ENCODE measurements at places on chromosomes 2 and 18.

- DNase-seq: no peak
Observed at GRCh38 chr2:133568172-133568571, at the start of gene NCKAP5. NCKAP5 (minus strand) TSS chr2:133568463; CDS start chr2:133517526, 50,937 bp downstream.

DNA sequence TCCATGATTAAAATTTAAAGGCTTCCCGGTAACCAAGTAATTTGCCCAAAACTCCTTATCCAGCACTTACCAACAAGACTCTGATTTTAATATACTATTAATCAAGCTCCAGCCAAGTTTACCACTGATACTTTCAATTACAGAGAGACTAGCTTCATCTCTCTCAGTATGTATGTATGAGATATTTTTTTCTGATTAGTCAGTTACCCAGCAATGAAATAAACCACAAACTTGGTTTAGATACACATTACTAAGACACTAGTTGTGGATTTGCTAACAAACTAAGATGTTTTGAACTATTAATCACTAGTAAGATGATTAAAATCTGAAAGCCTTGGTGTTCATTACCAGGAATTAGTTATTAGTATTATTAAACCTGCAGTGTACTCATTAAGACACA, 1272.2 kb upstream of the ACVR2A start:
- DNase-seq: no peak

DNA sequence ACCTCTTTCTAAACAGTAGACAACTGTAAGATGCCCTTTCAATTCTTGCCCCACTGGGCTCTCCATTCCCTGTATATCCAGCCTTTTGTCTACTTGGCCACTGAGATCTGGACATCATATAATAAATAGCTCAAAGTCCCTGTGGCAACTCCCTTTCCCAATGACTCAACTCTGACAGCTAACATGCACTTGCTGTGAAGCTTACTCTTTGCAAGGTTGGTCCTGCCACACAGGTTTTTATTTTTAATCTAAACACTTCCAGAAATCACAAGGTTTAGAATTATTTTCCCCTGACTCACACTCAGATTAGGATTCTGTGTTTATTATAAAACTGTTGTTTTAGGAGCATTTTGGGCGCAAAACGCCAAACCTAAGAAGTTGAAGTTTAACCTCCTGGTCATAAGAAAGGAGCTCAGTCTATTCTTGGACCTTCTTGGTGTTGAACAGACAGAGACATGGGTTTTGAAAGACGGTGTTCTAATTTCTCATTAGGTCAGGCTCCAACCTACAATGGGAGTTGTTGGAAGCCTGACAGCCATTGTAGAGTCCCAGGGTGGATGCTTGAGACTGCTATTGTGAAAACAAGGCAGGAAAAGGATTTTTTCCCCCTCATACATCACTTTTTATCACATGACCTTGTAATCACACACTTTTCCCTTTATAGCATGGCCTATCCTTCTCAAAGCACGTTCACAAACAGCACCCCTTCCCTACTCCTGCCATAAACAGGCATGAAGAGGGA, 124.7 kb upstream of the SERPINE2 start:
- DNase-seq: no peak

- DNase-seq: no peak
Observed at GRCh38 chr2:19611491-19612332, 253.3 kb upstream of the OSR1 start.

DNA sequence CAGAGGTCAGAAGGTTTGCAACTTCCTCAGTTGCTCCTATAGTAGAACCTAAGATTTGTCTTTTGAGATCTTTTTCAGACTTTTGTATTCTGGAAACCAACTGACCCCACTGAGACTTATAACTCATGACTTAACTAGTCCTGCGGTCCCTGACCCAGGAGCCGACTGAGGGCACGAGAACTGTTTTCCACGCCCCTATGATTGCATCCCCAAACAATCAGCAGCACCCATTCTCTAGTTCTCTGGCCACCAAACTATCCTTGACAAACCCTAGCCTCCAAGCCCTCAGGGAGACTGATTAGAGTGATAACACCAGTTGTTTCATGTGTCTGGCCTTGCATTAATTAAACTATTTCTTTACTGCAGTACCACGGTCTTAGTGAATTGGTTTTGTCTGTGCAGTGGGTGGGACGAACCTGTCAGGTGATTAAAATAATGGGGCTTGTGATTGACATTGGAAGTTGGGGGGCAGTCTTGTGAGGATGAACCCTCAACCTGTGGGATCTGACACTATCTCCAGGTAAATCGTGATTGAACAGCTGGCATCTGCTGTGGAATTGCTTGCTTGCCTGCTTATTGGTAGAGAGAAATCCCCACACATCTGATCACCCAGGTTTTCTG, 95.7 kb downstream of the B3GNT2 start:
- no peak for DNase-seq

DNA sequence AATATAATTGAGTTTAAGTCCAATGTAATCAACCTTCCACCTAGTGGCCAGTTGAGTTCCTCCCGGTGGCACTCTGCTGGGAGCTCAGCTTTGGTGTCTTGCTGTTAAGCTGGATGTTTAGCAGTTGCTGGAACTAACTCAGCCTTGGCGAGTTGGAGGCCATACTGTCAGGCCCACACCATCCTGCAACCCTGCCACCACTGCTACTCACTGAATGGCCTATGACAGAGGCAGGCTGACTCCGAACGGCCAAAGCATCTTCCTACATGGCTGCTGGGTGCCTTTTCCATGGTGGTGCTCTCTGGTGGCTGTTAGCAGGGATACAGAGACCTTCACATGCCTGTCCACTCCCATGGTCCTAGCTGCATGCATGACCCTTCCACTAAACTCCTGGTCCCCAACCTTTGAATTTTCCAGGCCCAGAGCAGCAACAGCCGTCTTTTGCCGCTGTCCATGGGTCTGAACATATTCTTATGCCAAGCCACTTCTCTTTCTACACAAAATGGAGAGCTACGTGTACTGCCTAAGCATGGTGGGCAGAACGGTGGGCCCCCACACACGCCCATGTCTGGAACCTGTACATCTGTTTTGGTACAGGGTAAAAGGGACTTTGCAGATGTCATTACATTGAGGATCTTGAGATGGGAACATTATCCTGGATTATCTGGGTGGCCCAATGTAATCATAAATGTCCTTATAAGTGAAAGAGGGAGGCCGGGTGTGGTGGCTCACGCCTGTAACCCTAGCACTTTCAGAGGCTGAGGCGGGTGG, 15.0 kb upstream of the TRAF3IP1 start:
- no peak for DNase-seq

DNA sequence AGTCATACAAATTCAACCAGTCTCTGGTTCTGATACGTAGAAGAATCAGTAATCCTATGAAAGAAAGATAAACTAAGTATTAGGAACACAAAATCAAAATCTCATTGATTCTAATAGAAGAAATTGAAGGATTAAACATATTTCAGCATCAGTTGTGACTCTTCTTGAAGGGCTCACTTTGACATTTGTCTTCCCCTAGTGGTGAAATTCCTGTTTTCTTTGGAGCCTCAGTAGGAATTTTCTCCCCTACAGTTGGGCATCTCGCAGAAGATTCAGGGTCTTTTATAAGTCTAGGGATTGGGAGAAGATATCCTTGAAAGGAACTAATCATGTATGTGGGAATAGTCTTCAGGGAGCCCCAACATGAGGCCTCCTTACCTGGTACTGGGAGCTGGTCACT, 2.8 kb upstream of the CRYGB start:
- no peak for DNase-seq

DNA sequence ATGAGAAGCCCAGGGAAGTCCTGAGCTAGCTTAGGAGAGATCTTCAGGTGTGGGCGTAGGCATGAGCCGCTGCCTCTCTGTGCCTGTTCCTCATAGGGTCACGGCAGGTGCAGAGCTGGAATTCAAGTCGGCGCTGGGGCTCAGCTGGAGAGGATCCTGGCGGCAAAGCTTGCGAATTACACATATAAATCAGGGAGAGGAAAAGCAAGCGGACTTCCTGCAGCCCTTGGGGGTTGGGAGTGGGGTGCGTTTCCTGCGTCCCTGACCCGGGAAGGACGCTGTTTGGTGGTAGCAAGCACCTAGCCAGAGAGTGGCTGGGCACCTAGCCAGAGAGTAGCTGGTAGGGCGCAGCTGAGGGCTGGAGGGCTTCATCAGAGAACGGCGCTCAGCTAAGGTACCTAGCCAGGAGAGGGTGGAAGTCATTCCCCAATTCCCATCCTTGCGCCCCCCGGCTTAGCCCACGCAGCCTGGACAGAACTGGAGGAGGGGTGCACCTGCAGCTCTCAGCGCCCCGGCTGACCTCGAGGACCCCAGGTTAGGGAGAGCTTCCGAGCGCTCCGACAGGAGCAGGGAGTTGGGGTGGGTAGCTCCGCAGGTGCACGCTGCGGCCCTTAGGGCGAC, 459 bp upstream of the EFR3B start:
- peak; percentile 38 for DNase-seq

- DNase-seq: no peak
Observed at GRCh38 chr2:161122772-161123530, 37.3 kb upstream of the TANK start.

DNA sequence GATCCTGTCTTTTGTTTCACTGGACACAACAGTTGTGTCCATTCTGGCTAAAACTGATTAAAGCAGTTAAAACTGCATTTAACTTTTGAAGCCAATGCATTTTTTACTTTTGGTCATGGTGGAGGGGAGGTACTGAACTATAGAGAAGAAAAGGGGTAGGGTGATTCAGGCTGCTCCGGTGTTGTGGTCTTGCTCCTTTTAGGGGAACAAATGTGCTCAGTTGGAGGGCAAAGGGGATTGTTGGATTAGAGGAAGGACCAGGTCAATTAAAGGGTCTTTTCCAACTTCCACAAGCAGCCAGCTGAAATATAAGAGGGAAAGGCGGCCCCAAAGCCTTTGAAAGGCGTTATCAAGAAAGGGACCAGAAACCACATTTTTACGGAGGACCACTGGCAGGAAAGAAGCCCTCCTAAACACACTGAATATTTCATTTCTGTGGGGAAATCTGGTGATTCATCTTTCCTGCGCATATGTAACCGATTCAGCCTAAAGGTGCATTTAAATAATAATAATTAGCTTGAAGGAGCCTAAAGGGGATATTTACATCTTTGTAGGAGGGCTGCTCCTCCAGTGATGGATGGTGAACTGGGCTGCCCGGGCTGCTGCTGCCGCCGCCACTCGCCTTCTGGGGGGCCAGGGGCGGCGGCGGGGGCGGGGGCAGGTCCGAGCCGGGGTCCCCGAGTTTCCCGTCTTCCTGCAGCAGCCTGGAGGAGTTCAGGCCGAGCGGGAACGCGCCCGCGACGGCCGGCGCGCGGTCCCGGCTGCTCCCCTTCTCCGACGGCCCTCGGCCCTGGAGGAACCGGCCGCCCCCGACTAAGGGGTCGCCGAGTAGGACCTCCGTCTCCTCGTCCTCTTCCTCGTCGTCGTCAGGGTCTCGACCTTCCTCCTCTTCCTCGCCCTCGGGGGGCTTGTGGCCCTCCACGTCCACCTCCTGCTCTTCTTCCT, 5.2 kb downstream of the SKOR2 start:
- no peak for DNase-seq

- DNase-seq: no peak
Observed at GRCh38 chr2:46528880-46529279, 49.5 kb downstream of the TMEM247 start.

DNA sequence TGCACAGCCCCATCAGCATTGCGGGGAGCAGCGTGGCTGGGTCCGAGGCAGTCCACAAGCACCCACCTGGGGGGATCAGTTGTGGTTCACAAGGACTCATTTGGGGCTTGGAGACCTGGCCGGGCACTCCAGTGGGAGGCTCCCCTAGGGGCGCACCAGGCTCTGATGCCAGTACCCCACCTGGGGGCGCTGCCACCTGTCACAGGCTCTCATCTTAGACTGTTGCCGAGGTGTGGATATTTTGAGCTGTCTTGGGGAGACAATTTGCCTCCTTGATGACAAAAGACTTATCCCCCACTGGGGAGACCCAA, 3.0 kb downstream of the ADRA2B start:
- DNase-seq: no peak

DNA sequence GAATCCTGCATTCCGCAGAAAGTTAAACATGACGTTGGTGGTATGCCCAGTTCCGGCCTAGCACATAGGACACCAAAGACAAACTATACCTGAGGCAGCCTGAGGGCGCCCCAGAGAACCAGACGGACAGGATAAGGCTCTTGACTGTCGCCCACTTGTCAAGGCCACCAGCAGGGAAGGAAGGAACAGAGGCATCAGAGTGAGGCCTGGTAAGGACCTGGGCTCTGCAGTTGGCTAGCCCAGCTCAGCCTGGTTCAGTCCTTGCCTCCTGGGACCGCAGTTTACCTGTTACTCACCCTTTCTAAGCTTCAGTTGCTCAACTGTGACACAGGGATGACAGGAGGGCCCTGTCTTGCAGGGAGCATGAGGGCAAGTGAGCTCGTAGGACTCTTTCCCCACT, 82.1 kb downstream of the ACTR2 start:
- DNase-seq: no peak

DNA sequence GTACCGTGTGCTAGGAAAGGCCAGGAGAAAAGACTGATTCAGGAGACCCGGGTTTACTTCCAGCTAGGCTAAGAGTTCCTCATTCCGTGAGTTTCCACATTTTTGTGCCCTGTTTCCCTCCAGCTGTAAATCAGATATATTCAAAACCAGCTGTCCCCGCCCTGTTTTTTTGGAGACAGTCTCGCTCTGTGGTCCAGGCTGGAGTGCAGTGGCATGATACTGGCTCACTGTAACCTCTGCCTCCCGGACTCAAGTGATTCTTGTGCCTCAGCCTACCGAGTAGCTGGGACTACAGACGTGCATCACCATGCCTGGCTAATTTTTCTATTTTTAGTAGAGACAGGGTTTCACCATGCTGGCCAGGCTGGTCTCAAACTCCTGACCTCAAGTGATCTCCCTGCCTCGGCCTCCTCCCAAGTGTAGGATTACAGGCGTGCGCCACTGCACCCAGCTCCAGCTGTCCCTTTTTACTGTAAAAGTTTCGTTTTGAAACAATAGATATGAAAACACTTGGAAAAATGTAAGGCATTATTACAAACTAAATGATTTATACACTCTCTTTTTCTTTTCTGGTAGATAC, 112.8 kb upstream of the SEC11C start:
- no peak for DNase-seq

DNA sequence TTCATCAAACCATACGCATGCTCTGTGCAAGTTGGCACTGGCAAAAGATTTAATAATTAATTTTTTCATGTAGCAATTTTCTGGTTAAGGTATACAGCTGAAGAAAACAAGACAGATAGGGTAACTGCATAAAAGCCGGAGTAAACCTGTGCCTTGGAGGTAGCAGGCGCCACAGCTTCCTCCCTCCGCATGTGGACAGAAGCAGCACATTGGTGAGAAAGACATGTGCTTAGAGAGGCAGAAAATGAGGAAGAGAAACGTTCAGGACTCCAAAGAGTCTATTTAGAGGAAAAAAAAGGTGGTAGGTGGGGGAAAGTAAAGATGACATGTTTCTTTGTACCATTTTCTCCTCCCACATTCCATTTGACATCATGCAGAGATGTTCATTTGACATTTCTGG, 9.3 kb downstream of the ST6GAL2 start:
- DNase-seq: no peak

DNA sequence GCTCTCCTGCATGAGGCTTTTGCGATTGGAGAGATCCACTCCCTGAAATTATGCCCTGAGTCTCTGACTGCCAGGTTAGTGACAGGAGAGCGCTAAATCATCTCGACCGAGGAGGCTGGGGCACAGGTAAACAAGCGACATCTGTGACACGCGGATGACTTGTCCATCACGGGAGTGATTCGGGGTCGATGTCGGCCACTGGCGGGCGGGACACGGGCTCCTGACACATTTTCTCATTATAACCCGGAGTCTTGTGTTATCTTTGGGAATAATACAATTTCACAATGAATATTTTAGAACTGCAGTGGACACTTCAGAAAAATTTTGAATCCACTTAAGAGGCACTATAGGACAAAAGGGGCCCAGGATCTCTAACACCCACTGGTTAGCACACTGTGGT, 29.5 kb upstream of the SLC35G4 start:
- DNase-seq: no peak

GRCh38 chr18:38941711-38942561, 1376.3 kb upstream of the CELF4 start:
- no peak for DNase-seq
